ENCODE measurements at places on chromosomes 6 and 20.

GRCh38 chr20:4090756-4091489 is 75.6 kb upstream of the RNF24 start:
- peak; percentile 92 for DNase-seq

GRCh38 chr6:35086636-35087360 is 54.3 kb downstream of the TCP11 start:
- DNase-seq: no peak

- DNase-seq: no peak
Observed at GRCh38 chr20:24079661-24080412, 91.3 kb upstream of the GGTLC1 start.

GRCh38 chr6:113221850-113222249 is 635.3 kb upstream of the MARCKS start:
- no peak for DNase-seq

DNA sequence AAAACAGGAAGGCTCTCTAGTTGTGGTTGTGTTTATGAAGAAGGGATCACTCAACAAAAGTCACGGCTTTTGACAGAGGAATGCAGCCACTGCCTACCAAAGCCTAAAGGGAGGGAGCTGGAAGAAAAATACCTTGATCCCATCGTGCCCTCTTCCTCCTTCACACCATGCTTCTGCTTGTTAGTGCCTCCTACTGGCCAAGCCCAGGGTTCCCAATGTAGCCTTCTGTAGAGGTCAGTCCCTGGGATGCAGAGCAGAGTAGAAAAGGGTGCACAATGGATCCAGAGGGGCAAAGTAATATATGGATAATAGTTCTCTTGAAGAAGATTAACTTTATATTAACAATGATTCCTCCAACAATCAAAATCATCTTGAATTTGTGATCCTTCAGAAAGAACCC is 293.5 kb upstream of the FERMT1 start:
- DNase-seq: no peak

DNA sequence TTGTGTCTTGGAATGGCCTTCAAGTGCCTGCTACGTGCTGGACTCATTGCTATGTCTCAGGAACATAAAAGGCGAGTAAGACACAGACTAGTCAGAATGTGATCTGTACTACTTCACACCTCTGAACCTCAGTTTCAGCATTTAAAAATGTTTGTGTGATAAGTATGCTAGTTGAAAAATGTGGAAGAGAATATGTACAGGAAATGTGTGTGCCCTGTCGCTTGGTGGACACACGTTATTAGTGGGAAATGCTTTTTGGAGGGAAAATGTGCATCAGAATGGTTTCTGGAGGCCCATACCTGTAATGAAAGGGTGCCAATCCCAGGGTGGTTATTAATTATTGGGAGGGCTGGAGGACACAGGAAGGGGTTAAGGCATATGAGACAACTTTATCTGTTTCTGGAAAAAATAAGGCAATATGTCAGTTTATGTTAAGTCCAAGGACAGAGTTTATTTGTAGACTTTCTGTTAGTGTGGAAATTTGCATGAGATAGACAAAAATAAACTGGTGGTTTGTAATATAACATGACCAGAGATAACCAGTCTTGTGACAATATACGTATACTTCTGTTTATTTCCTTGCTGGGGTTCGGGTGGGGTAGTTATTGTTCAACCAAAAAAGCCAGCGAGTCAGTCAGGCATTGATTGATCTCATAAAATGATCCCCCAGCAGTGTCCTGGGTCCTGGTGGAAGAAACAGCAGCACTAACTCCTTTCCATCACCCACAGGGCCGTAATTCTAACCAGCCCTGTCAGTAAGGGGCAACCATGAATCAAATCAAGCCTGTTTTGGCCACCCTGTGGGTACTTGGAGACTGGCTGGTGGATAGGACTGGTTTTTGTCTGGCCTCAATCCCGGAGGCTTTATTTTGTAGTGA is 117.9 kb downstream of the JARID2 start:
- DNase-seq: no peak

DNA sequence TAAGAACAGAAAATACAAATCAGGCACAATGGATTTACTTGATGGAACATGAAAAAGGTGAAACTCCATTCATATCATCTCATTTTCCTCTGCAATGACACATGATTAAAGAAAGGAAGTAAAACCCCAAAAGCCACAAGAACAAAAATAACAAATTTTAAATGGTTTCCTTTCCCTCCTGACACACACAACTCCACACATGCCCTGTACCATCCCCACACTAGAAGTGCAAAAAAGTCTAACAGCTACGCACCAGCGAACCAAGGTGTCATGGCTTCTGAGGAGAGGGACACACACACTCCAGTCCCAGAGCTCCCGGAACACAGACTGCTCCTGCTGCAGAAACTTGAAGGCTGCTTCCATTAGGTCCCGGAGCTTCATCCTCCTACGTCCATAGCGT is 25.3 kb downstream of the MDN1 start:
- no peak for DNase-seq

DNA sequence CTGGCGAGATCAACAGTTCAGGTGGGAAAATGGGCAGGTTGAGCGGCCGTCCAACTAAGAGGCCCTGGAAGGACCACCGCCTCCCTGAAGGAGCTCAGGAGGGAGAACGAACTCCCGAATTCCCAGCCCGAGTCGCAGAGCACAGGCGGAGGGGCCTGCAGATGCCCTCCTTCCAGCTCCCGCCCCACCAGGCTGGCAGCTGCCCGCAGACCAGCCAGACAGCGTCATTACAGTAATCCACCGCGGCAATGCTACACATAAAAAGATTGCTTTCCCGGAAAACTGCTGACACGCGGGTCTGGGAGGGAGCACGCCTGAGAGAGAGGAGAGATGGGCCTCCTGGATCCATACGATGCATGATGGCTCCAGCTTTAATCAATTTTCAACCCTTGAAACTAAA is 30.5 kb upstream of the SLCO4A1 start:
- no peak for DNase-seq

DNA sequence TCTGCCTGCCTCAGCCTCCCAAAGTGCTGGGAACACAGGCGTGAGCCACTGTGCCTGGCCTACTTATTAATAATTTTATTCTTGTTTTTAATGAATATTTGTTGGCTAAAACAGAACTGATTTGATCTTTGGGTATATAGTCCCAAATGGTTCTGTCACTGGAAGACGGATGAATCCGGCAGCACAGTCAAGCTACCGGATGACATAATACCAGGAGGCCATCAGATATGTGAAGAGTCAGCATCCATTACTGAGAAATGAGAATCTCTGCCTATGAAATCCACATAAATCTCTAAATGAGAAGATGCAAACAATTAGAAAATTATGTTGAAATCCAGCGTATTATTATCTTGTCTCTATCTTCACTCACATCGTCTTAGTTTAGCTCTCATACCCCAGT is 263.0 kb downstream of the EYA4 start:
- no peak for DNase-seq

GRCh38 chr6:69398729-69399128 is 398.1 kb downstream of the LMBRD1 start:
- DNase-seq: no peak

DNA sequence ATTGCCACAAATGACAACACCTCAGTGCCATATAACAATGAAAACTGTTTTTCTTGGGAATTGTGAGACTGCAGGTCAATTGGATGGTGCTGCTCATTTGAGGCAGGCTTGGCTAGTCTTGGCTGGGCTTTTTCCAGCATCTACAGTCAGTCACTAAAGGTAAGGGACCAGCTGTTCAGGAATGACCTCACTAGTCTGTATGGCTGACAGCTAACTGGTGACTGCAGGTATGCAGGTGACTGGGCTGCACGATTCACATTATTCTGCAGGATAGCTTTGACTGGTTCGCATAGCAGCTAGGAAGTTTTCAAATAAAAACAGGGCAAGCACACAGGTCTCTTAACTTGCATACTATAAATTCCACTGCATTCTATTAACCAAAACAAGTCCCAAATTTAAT is 22.1 kb upstream of the HMGCLL1 start:
- no peak for DNase-seq

- DNase-seq: no peak
Observed at GRCh38 chr20:3796477-3797225, 541 bp downstream of the CDC25B start.

DNA sequence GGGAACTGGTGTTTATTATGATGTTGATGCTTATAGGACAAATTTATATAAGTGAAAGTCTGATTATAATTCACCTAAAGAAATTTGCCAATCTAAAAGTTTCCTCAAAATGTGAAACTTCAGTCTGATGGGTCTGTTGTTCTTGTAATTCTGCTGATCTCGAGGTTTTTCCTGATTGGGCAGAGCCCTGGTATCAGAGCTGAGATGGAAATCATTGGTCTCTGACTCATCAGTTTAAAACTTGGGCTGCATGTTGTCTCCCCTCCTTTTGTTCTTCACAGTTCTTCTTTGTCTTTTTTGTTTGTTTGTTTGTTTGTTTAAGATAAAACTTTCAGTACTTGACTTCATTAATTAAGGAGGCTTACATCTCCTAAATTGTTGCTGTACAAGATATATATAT is 5.9 kb downstream of the SMAP1 start:
- DNase-seq: peak; percentile 36

- DNase-seq: peak; percentile 33
Observed at GRCh38 chr6:43856005-43856765, 86.2 kb downstream of the VEGFA start.

DNA sequence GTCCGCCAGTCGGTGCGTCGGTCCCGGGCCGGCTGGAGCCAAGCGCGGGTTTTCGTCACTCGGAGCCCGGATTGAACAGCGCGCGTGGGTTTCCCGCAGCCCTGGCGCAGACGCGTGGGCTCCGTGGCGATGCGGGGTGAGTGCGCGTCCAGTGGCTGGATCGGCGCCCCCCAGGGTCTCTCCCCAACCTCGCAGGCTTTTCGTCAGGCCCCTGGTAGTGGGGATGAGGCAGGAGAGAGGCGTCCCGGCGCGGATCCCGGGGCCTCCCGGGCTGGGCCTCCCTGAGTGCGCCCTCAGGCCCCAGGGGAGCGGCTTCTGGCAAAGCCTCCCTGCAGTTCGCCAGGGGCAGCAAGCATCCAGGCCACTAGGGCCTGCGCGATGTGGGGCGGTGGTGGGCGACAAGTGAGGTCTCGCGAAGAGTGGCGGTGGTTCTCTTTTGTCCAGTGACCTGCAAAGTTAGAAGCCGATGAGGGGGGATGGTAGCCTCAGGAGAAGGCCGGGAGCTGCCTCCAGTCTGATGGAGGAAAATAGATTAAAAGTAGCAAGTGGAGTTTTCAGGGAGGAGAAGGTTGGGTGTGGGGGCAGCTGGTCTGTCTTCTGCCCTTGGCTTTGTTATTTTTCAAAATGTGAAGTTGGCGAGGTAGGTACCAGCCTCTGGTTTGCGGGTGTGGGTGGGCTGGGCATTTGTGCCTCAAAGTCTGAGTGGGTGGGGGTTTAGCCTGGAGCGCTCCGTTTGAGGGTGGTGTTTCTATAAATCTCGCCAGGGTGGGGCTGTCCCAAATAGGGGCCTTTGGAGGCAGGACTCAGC is 1.6 kb downstream of the TOX2 start:
- peak; percentile 45 for DNase-seq

- peak; percentile 75 for DNase-seq
Observed at GRCh38 chr6:128963561-128963960, 80.6 kb downstream of the LAMA2 start.

DNA sequence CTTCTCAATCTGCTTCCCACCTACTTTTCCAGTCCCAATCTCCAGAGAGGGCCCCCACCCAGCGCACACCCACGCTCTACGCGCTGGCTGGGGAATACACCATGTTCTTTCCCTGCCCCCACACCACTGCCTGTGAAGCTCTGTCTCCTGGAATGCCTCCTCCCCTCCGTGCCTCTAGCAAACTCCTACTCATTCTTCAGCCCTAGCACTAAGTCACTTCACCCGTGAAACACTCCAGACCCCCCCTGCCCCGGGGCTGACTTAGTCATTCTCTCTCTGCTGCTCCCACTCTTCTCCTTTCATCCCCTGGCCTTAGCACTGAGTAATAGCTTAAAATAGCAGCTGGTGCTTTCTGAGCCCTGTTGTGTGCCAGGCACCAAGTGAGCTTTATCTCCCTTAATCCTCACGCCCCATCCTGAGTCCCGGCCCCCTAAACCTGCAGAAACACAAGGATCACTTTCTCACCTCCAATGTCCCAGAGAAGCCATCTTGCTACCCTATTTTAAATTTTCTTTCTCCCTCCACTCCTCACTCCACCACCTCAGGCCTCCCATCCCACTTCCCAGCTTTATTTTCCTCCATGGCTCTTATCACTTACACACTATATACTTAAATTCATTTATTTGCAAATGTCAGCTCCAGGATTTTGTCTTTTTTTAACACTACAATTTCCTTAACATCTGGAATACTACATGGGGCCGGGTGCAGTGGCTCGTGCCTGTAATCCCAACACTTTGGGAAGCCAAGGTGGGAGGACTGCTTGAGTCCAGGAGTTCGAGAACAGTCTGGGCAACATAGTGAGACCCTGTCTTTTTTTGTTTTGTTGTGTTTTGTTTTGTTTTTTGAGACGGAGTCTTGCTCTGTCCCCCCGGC is 6.3 kb upstream of the PARD6B start:
- DNase-seq: peak; percentile 94

DNA sequence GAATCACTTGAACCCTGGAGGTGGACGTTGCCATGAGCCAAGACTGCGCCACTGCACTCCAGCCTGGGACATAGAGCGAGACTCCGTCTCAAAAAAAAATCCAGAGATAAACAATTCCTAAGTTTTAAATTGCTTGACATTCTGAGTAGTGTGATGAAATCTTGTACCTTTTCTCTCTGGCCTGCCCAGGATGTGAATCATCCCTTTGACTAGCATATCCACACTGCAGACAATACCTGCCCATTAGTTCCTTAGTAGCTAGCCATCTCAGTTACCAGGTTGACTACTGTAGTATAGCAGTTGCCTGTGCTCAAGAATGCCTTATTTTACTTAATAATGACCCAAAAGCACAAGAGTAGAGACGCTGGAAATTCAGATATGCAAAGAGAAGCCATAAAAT is 2.8 kb downstream of the ZFP57 start:
- no peak for DNase-seq

GRCh38 chr6:70700922-70701876 is 33.5 kb downstream of the SMAP1 start:
- no peak for DNase-seq

DNA sequence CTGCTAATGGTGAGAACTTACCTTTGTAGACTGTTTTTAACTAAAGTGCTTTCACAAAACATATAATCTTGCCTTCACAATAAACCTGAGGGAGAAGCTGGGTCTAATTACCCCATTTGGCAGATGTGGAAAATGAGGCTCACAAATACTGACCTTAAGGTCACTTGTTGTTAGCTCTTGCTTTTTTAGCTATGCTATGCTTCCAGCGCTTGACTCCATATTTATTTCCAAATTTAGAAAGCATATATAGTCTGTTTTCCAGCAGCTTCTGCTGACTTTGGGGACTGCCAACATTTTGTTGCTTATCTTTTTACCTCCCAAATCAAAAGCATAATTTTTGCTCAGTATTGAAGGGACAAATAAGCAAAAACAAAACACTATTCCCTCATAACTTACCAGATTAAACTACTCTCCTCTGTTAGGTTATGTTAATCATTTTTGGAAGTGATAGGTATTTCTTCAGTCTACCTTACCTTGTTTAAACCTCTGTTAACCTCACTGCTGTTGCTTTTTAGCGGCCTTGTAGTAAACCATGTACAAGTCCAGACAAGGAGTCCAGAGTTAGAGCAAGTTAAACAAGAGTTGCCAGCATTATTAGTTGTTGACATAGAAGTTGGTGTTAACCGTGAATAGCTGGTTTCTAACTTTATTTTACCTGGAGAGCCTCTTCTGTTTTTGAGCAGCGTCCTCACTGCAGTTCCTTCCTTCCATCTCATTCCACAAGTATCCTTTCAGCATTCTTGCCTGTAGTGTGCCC is 4.9 kb upstream of the BTBD3 start:
- no peak for DNase-seq

- DNase-seq: peak; percentile 39
Observed at GRCh38 chr6:101114703-101115102, 233.6 kb upstream of the ASCC3 start.
